ENCODE measurements at places on chromosomes 11 and 22.

DNA sequence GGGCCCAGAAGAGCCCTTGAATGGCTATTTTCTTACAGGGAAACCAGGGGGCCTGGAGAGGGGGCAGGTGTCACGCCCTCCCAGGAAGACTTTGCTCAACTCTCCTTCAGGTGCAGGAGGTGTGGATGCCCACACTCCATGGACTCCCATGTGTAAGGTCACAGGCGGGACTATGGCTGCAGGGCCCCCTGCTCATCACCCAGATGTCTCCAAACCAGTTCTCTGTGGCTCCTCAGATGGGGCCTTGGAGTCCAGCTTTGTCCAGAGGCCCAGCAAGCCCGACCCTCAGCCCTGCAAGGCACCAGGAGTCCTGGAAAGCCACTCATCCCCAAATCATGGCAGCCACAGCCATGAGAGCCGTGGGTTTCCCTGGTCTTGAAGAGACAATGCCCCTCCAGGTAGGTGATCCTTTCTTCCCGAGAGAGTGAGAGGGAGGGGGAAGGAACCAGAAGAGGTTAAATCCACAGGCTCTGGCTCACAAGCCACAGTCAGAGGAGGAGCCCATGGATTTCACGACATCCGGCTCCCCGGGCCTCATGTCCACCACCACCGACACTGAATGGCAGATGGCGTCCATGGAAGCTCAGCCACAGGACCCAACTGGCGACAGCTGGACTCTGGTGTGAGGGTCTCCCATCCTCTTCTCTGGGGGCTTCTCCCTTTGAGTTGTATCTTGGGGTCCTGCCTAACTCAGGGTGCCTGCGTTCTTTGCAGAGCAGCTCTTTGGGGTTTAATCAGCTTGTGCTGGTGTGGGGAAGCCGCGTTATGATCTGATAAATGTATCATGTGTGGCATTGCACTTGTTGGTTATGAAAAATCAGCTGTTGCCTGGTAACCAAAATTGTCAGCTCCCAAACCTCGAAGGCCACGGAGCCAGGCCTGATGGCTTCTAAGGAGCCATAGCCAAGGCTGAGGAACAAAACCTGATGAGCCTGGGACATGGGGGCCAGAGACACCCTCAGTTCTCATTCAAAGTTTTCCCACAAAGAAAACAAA, 620.4 kb downstream of the BRD1 start:
- H3K36me3 ChIP-seq, result no peaks in the 10 kb centered on the region
- H3K27ac ChIP-seq, result no peak overlapping the region
- H3K4me3 ChIP-seq, result no peak overlapping the region
- H3K4me1 ChIP-seq, result peaks cover 17% of the 10 kb centered on the region

- DNase-seq, result no peak
- H3K4me3 ChIP-seq, result no peak overlapping the region
- no peaks in the 10 kb centered on the region for H3K27me3 ChIP-seq
- no peak overlapping the region for H3K27ac ChIP-seq
- H3K36me3 ChIP-seq, result peaks cover 50% of the 10 kb centered on the region
Observed at GRCh38 chr11:614623-615503, 887 bp downstream of the IRF7 start.

GRCh38 chr22:19377565-19378343, 53.8 kb downstream of the HIRA start:
- H3K4me1 ChIP-seq, result no peaks in the 10 kb centered on the region
- no peak overlapping the region for H3K27ac ChIP-seq
- H3K27me3 ChIP-seq, result no peaks in the 10 kb centered on the region
- no peak overlapping the region for H3K4me3 ChIP-seq

DNA sequence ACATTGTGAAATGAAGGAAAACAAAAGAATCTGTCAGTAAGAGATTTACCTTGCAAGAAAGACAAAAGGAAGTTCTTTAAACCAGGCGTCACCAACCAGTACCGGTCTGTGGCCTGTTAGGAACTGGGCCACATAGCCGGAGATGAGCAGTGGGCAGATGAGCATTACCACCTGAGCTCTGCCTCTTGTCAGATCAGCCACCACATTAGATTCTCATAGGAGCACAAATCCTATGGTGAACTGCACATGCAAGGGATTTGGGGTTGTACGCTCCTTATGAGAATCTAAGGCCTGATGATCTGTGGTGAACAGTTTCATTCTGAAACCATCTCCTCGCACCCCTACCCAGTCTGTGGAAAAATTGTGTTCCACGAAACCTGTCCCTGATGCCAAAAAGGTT, 108.2 kb downstream of the CYP2R1 start:
- H3K27me3 ChIP-seq, result no peaks in the 10 kb centered on the region
- no peaks in the 10 kb centered on the region for H3K36me3 ChIP-seq
- no peak overlapping the region for H3K27ac ChIP-seq
- no peak for DNase-seq
- H3K4me3 ChIP-seq, result no peak overlapping the region
- H3K4me1 ChIP-seq, result no peaks in the 10 kb centered on the region

GRCh38 chr22:28658448-28658847, 21.2 kb downstream of the TTC28 start:
- H3K27ac ChIP-seq, result no peak overlapping the region
- DNase-seq, result no peak
- H3K27me3 ChIP-seq, result no peaks in the 10 kb centered on the region

DNA sequence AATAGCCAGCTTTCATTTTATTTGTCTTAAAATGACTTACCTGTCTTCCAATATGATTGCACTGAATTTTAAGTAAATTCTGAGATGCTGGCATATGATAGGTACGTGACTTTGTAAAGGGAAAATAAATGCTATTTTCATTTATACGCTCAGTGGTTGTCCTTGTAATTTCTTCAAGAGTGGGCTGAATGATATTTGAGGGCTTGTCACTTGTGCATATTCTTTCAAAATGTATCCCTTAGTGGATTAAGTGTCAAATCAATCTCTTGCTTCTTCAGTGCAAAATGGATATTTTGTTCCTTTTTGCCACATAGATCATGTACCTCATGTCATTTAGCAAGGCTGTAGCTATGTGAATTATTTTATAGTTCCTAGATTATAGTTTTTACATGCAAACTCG, 56.9 kb downstream of the GAS2 start:
- DNase-seq, result no peak
- H3K36me3 ChIP-seq, result 0 out of 2 replicates have a peak, but pooled peaks cover 1% of the 10 kb centered on the region
- H3K4me1 ChIP-seq, result no peaks in the 10 kb centered on the region
- no peak overlapping the region for H3K4me3 ChIP-seq
- H3K27ac ChIP-seq, result no peak overlapping the region
- no peaks in the 10 kb centered on the region for H3K27me3 ChIP-seq

- H3K4me3 ChIP-seq, result no peak overlapping the region
- no peak overlapping the region for H3K27ac ChIP-seq
- peaks cover 7% of the 10 kb centered on the region for H3K36me3 ChIP-seq
- no peak for DNase-seq
- peaks cover 18% of the 10 kb centered on the region for H3K4me1 ChIP-seq
- no peaks in the 10 kb centered on the region for H3K27me3 ChIP-seq
Observed at GRCh38 chr22:46900549-46900948, 138.1 kb downstream of the TBC1D22A start.

GRCh38 chr11:122995526-122995925, 13.9 kb upstream of the BSX start:
- H3K4me3 ChIP-seq, result no peak overlapping the region
- H3K27ac ChIP-seq, result no peak overlapping the region
- no peak for DNase-seq
- no peaks in the 10 kb centered on the region for H3K36me3 ChIP-seq

- H3K4me1 ChIP-seq, result no peaks in the 10 kb centered on the region
- H3K27ac ChIP-seq, result no peak overlapping the region
- no peak for DNase-seq
Observed at GRCh38 chr11:120601536-120601935, 90.0 kb downstream of the GRIK4 start.

DNA sequence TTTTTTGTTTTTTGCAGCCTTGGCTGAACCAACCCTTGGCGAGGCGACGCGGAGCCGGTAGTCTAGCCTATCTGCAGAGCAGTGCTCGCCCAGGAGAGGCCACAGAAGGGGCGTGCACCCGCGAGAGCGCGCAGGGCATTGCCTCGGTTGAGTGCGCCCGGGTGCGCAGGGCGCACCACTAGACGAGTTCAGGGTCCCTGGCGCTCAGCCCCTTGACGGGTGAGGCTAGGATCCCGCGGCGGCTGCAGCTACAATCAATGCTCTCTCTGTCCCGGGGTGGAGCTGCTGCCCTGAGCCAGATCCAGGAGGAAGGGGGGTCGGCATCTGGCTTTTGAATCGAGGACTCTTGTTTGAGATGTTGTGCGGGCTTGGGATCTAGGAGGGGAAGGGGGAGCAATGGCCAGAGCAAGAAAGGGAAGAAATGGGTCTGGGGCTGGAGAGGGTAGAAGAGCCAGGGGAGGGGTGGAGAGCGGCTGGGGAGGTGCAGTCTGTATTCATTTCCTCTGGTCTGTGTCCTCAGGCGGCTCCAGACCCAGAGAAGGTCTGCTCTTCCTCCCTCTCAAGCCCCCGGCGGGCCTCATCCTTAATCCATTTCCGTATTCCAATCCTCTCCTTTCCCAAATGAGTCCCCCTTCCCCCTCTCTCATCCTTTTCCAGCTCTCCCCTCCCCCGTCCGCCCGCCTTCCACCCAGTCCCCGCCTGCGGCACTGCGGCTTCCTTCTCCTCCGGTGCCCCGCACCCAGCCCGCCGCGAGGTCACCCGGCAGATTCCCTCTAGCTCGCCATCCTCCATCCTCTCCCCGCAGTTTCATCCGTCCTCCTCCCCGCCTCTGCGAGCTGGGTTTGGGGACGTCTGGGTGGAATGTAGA, 797 bp downstream of the THY1 start:
- H3K36me3 ChIP-seq, result no peaks in the 10 kb centered on the region
- no peak overlapping the region for H3K4me3 ChIP-seq
- H3K27me3 ChIP-seq, result no peaks in the 10 kb centered on the region
- peaks cover 11% of the 10 kb centered on the region for H3K4me1 ChIP-seq
- H3K27ac ChIP-seq, result no peak overlapping the region

GRCh38 chr11:8099291-8099899, 18.4 kb downstream of the TUB start:
- no peak overlapping the region for H3K4me3 ChIP-seq
- peak; percentile 48 for DNase-seq
- no peak overlapping the region for H3K27ac ChIP-seq
- no peaks in the 10 kb centered on the region for H3K27me3 ChIP-seq
- H3K4me1 ChIP-seq, result no peaks in the 10 kb centered on the region
- H3K36me3 ChIP-seq, result peaks cover 8% of the 10 kb centered on the region

GRCh38 chr11:36109850-36110606, 166.2 kb downstream of the LDLRAD3 start:
- H3K27ac ChIP-seq, result no peak overlapping the region
- H3K4me3 ChIP-seq, result no peak overlapping the region
- H3K36me3 ChIP-seq, result no peaks in the 10 kb centered on the region
- H3K4me1 ChIP-seq, result no peaks in the 10 kb centered on the region

- H3K4me1 ChIP-seq, result no peaks in the 10 kb centered on the region
- no peaks in the 10 kb centered on the region for H3K36me3 ChIP-seq
- no peak overlapping the region for H3K27ac ChIP-seq
- H3K27me3 ChIP-seq, result no peaks in the 10 kb centered on the region
- no peak for DNase-seq
Observed at GRCh38 chr11:133826866-133827265, 18.4 kb downstream of the SPATA19 start.

DNA sequence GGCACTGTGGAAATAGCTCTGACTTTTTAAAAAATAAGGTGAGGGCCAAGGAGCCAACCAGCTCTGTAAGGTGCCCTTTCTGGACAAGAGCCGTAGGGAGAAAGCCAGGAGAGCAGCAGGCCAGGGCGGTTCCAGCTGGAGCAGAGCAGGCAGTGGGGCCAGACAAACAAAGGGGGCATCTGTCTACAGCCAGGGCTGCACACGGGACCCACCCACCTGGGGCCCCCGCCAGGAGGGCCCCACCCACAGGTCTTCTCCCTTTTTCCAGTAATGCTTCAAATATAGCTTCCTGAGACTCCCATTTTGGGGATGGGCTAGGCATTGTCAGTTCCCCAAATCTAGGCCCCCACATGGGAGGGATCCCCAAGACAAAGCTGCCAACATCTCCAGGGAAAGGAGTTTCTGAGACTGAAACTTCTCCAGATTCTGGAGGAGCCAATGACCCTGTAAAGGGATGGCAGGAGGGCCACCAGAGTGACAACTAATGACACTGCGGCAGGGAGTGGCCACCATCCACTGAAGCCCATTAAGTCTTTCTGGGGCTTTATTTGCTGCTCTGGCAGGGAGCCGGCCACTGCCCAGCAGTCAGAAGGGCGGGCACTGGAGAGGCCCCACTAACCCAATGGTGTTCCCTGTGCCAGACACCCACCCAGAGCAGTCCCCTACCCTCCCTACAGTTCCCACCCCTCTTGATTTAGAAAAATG, 1.9 kb downstream of the ZFTA start:
- peak overlapping the region; percentile 65 for H3K4me3 ChIP-seq
- peak overlapping the region; percentile 86 for H3K27ac ChIP-seq
- DNase-seq, result peak; percentile 47
- peaks cover 2% of the 10 kb centered on the region for H3K36me3 ChIP-seq
- H3K4me1 ChIP-seq, result peaks cover 43% of the 10 kb centered on the region

GRCh38 chr11:121648306-121648705, 195.5 kb upstream of the SORL1-AS1 start:
- H3K36me3 ChIP-seq, result no peaks in the 10 kb centered on the region
- H3K27me3 ChIP-seq, result peaks cover 7% of the 10 kb centered on the region
- H3K4me3 ChIP-seq, result no peak overlapping the region
- no peak for DNase-seq
- no peak overlapping the region for H3K27ac ChIP-seq

DNA sequence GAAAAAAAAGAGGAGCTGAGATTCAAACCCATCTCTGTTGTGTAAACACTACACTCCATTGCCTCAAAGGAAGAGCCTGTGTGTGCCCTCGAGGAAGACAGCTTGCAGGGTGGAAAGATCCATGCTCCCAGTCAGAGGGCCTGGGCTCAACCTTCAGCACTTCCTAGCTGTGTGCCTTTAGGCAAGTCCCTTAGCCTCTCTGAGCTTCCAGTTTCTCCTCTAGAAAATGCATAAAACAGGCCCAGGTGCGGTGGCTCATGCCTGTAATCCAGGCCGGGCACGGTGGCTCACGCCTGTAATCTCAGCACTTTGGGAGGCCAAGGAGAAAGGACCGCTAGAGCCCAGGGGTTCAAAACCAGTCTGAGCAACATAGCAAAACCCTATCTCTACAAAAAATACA, 4.6 kb upstream of the ARFGAP2 start:
- no peak overlapping the region for H3K4me3 ChIP-seq
- H3K36me3 ChIP-seq, result peaks cover 17% of the 10 kb centered on the region
- H3K4me1 ChIP-seq, result peaks cover 47% of the 10 kb centered on the region
- no peak overlapping the region for H3K27ac ChIP-seq
- no peaks in the 10 kb centered on the region for H3K27me3 ChIP-seq

GRCh38 chr11:57316017-57316416, 8.7 kb downstream of the TNKS1BP1 start:
- H3K27ac ChIP-seq, result no peak overlapping the region
- peaks cover 37% of the 10 kb centered on the region for H3K4me1 ChIP-seq
- H3K4me3 ChIP-seq, result no peak overlapping the region
- peaks cover 31% of the 10 kb centered on the region for H3K36me3 ChIP-seq
- no peaks in the 10 kb centered on the region for H3K27me3 ChIP-seq
- DNase-seq, result no peak

DNA sequence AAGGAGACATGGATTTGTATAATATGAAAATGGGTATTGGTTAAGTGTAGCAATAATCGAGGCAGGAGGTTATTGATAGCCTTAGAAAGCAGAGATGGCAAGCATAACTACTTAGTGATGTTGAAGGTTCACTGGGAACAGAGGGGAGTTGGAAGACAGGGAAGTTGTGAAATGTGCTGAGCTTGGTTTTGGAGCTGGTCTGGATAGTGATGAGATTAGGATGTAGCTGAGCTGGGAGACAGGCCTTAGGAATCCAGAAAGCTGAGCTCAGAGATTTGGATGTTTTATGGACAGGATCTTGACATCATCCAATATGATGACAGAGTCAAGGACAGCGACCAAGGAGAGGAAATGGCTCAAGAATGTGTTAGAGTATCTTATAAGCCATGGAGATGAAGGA, 113.1 kb downstream of the ARHGAP42 start:
- DNase-seq, result no peak
- H3K27me3 ChIP-seq, result no peaks in the 10 kb centered on the region
- no peaks in the 10 kb centered on the region for H3K4me1 ChIP-seq
- H3K36me3 ChIP-seq, result no peaks in the 10 kb centered on the region
